ENCODE measurements at places on chromosomes 3 and 15.

GRCh38 chr15:40008061-40008765 is 30.8 kb downstream of the SRP14 start:
- no peak for DNase-seq

DNA sequence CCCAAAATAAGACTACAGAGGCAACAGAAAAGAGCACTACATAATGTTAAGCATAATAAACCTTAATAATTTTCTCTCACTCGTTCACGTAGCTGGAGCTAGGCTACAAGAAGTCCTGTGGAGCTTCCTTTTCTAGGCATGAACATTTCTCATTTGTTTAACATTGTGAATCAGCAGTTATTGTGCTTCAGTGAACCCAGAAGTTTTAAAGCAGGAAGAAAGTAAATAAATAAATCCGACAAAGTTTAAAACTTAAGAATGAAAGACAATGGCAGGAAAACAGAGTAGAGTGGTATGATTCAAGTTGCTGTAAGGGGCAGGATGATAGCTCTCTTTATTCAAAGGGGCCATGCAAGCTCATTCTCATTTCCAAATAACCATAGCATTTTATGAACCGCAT is 191.8 kb downstream of the LSAMP start:
- DNase-seq, result no peak

GRCh38 chr15:93428150-93428549 is 339.1 kb upstream of the RGMA start:
- DNase-seq, result no peak

DNA sequence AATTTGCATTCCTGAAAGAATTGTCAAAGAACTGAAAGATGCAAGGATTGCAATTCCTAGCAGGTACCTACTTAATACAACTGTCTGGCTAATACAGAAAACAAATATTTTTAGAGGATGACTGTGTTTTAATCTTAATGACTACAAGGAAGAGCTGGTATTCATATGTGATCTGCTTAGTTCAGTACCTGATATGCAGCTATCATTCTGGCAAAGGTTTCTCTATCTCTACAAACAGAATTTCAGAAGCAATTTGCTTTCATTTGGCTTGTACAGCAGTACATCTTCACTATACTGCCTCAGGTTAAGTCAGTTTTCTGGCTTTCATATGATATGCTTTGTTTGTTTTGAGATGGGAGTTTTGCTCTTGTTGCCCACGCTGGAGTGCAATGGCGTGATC is 51.3 kb downstream of the TBL1XR1 start:
- DNase-seq, result no peak

- DNase-seq, result no peak
Measured at GRCh38 chr3:99509224-99509623, 129.2 kb upstream of the COL8A1 start.

GRCh38 chr15:78065973-78066946 is 11.3 kb downstream of the TBC1D2B start:
- DNase-seq, result no peak

GRCh38 chr3:195201295-195201694 is 69.7 kb downstream of the XXYLT1 start:
- no peak for DNase-seq

Data from NCI-H510A (cell line).